ENCODE measurements at places on chromosomes 5 and 9. TPM values are rescaled to one million over a fixed set of nuclear protein-coding genes. Genes with fewer than 3 reads are reported as not detected.
A peak's percentile ranks its signal among the peaks of the same experiment; 100 is the strongest.

DNA sequence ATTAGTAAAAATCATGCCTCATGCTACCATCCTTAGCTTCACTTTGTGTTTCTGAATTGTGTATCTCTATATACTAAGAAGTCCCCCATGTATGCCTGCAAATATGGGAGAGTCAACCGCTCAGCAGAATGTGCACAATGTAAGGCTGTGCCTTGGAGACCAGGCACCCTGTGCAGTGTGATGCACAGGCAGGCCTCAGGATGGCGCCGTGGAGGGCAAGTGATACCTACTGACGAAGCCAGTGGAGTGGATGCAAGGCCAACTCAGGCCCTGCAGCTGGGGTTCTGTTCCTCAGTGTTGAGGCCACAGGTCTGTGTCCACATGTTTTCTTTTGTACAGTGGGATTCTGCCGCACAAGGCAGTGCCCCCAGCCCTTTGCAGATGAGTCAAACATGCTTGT, 28.4 kb downstream of the SYK start:
- H3K27me3 ChIP-seq: no peaks in the 10 kb centered on the region
- no peak overlapping the region for H3K4me3 ChIP-seq
- no peak overlapping the region for H3K27ac ChIP-seq
- no peaks in the 10 kb centered on the region for H3K4me1 ChIP-seq
- no peak for DNase-seq
- no peaks in the 10 kb centered on the region for H3K36me3 ChIP-seq

GRCh38 chr9:101480386-101480785, 44.8 kb upstream of the ALDOB start:
- no peak for DNase-seq
- H3K27me3 ChIP-seq: peaks cover 17% of the 10 kb centered on the region
- no peak overlapping the region for H3K4me3 ChIP-seq
- H3K27ac ChIP-seq: no peak overlapping the region
- no peaks in the 10 kb centered on the region for H3K36me3 ChIP-seq

- H3K4me1 ChIP-seq: no peaks in the 10 kb centered on the region
- no peak overlapping the region for H3K4me3 ChIP-seq
- H3K27me3 ChIP-seq: no peaks in the 10 kb centered on the region
- no peak for DNase-seq
- H3K27ac ChIP-seq: no peak overlapping the region
Measured at GRCh38 chr5:89721353-89721752, 688.2 kb downstream of the CETN3 start.

GRCh38 chr9:135199489-135199888, 112.0 kb downstream of the OLFM1 start:
- no peak overlapping the region for H3K4me3 ChIP-seq
- no peaks in the 10 kb centered on the region for H3K36me3 ChIP-seq
- no peaks in the 10 kb centered on the region for H3K4me1 ChIP-seq
- peak overlapping the region; percentile 76 for H3K27ac ChIP-seq

- no peaks in the 10 kb centered on the region for H3K36me3 ChIP-seq
- DNase-seq: no peak
- no peak overlapping the region for H3K27ac ChIP-seq
Measured at GRCh38 chr5:170720179-170720578, 63.3 kb upstream of the GABRP start.

GRCh38 chr5:132779961-132780360, 2.9 kb upstream of the SEPTIN8 start:
- DNase-seq: no peak
- H3K36me3 ChIP-seq: no peaks in the 10 kb centered on the region
- H3K4me1 ChIP-seq: no peaks in the 10 kb centered on the region

DNA sequence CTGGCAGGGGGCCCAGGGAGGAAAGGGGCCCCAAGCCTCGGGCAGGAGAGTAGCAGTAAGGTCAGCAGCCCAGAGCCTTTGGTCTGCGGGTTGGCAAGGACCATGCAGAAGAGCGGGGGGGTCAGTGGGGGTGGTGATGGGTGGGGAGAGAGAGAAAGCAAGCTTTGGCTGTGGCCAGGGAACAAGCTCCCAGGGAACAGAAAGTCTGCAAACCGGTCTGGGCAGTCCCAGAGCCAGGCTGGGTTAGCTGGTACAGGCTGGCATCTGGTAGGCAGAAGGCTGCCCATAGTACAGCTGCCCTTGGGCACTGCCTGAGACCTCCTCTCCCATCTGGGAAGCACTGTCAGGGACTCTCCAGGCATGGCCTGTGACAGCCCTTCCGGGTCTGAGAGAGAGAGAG, 10.5 kb upstream of the EPB41L4B start:
- H3K27me3 ChIP-seq: no peaks in the 10 kb centered on the region
- H3K4me1 ChIP-seq: no peaks in the 10 kb centered on the region
- H3K36me3 ChIP-seq: no peaks in the 10 kb centered on the region
- H3K4me3 ChIP-seq: no peak overlapping the region
- H3K27ac ChIP-seq: no peak overlapping the region
- no peak for DNase-seq

DNA sequence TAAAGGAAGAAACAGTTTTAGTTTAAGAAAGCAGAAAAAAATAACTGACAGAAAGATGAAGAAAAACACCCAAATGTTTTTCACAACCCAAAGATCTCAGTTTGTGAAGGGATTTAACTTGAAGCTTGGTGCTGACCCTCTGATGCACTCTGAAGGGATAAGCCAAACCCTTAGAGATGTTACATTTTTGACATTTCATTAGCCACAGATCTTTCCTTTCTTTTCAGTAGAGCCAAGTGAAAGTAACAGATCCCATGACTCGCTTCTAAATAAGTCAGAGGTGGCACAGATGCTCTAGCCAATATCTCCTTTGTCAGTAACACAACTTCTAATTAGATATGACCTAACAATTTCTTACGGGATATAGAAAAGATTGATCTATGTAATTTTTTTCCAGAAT, 394.5 kb upstream of the EDIL3 start:
- H3K27ac ChIP-seq: no peak overlapping the region
- H3K36me3 ChIP-seq: no peaks in the 10 kb centered on the region
- DNase-seq: no peak
- H3K4me1 ChIP-seq: no peaks in the 10 kb centered on the region
- H3K27me3 ChIP-seq: no peaks in the 10 kb centered on the region
- H3K4me3 ChIP-seq: no peak overlapping the region

GRCh38 chr5:118723021-118723338, 265.4 kb downstream of the DTWD2 start:
- no peaks in the 10 kb centered on the region for H3K4me1 ChIP-seq
- H3K27me3 ChIP-seq: no peaks in the 10 kb centered on the region

- no peak overlapping the region for H3K27ac ChIP-seq
- no peak for DNase-seq
Measured at GRCh38 chr5:158121678-158122077, 262.7 kb upstream of the CLINT1 start.

DNA sequence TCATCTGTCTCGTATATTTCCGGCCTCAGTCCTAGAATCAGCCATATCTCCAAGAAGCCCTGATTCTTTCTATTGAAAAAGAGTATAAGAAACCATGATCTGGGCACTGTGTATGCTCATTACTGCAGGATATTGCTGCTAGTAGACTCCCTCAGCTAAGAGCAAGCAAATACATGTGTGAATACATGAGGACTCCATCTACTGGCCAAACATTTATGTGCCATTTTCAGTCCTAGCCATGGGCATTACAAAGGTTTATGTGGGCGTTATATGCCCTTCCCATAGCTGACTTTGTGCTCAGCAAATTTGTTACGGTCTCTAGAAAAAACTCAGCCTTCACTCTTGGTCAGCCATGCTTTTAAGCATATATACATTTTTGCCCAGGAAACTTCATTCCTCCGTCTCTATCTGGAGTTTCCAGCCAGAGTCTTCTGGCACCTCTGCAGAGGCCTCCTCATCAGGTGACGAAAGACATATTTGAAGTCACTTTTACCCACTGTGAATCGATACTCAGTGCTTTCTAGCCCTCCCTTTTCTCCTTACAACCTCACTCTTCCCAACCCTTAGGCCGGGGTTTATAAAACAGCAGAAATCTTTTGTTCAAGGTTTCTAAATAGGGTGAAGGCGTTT, 1495.6 kb upstream of the CDH6 start:
- H3K4me3 ChIP-seq: no peak overlapping the region
- no peaks in the 10 kb centered on the region for H3K27me3 ChIP-seq
- H3K4me1 ChIP-seq: no peaks in the 10 kb centered on the region
- peak; percentile 57 for DNase-seq
- no peaks in the 10 kb centered on the region for H3K36me3 ChIP-seq
- H3K27ac ChIP-seq: no peak overlapping the region

GRCh38 chr5:17214893-17215292, 2.5 kb upstream of the BASP1 start:
- peaks cover 3% of the 10 kb centered on the region for H3K36me3 ChIP-seq
- H3K27ac ChIP-seq: no peak overlapping the region
- H3K4me3 ChIP-seq: no peak overlapping the region
- H3K4me1 ChIP-seq: peaks cover 11% of the 10 kb centered on the region
- no peak for DNase-seq

- H3K4me1 ChIP-seq: no peaks in the 10 kb centered on the region
- DNase-seq: no peak
- H3K27me3 ChIP-seq: no peaks in the 10 kb centered on the region
- H3K36me3 ChIP-seq: no peaks in the 10 kb centered on the region
Measured at GRCh38 chr5:104189909-104190308, 627.3 kb upstream of the NUDT12 start.

- H3K36me3 ChIP-seq: no peaks in the 10 kb centered on the region
- H3K27ac ChIP-seq: no peak overlapping the region
- DNase-seq: no peak
- H3K4me1 ChIP-seq: peaks cover 4% of the 10 kb centered on the region
- no peaks in the 10 kb centered on the region for H3K27me3 ChIP-seq
- H3K4me3 ChIP-seq: no peak overlapping the region
Measured at GRCh38 chr5:58182287-58182841, 277.5 kb downstream of the PLK2 start.

GRCh38 chr9:92543972-92544371, 8.2 kb upstream of the ECM2 start:
- no peaks in the 10 kb centered on the region for H3K27me3 ChIP-seq
- no peak overlapping the region for H3K27ac ChIP-seq
- no peak for DNase-seq
- no peak overlapping the region for H3K4me3 ChIP-seq
- H3K36me3 ChIP-seq: no peaks in the 10 kb centered on the region

GRCh38 chr5:35790457-35790822, 66.3 kb upstream of the IL7R start:
- no peaks in the 10 kb centered on the region for H3K36me3 ChIP-seq
- H3K4me1 ChIP-seq: no peaks in the 10 kb centered on the region
- DNase-seq: no peak
- H3K27ac ChIP-seq: no peak overlapping the region
- no peaks in the 10 kb centered on the region for H3K27me3 ChIP-seq
- no peak overlapping the region for H3K4me3 ChIP-seq

DNA sequence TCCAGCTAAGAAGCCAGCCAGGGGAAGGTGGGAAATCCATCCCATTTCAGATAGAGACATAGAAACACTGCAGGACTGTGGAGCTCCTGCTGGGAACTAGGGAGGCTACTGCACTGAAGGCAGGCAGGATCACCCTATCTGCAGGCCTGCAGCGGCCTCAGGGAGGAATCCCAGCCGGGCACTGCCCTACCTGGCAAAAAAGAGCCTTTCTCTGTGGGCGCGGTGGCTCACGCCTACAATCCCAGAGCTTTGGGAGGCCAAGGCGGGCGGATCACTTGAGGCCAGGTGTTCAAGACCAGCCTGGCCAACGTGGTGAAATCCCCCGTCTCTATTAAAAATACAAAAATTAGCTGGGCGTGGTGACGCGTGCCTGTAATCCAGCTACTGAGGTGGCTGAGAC, 71.4 kb upstream of the PHYKPL start:
- no peak overlapping the region for H3K27ac ChIP-seq
- peak; percentile 18 for DNase-seq
- H3K36me3 ChIP-seq: peaks cover 5% of the 10 kb centered on the region
- no peaks in the 10 kb centered on the region for H3K27me3 ChIP-seq
- H3K4me1 ChIP-seq: no peaks in the 10 kb centered on the region
- H3K4me3 ChIP-seq: no peak overlapping the region

DNA sequence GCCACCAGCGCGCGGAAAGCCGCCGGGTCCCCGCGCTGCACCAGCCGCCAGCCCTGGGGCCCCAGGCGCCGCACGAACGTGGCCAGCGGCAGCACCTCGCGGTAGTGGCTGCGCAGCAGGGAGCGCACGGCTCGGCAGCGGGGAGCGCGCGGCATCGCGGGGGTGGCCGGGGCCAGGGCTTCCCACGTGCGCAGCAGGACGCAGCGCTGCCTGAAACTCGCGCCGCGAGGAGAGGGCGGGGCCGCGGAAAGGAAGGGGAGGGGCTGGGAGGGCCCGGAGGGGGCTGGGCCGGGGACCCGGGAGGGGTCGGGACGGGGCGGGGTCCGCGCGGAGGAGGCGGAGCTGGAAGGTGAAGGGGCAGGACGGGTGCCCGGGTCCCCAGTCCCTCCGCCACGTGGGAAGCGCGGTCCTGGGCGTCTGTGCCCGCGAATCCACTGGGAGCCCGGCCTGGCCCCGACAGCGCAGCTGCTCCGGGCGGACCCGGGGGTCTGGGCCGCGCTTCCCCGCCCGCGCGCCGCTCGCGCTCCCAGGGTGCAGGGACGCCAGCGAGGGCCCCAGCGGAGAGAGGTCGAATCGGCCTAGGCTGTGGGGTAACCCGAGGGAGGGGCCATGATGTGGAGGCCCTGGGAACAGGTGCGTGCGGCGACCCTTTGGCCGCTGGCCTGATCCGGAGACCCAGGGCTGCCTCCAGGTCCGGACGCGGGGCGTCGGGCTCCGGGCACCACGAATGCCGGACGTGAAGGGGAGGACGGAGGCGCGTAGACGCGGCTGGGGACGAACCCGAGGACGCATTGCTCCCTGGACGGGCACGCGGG, at the start of gene TERT:
TSS of gene TERT (minus strand) at position 234 of the 815 bp plus-strand sequence. CDS start at position 155, 79 bp downstream.
- no peaks in the 10 kb centered on the region for H3K36me3 ChIP-seq
- peak within 1 kb of the TSS; percentile 75 for H3K4me3 ChIP-seq
- H3K4me1 ChIP-seq: no peaks in the 10 kb centered on the region
- no peak within 1 kb of the TSS for H3K27ac ChIP-seq

- H3K4me3 ChIP-seq: no peak overlapping the region
- H3K36me3 ChIP-seq: no peaks in the 10 kb centered on the region
- no peak overlapping the region for H3K27ac ChIP-seq
Measured at GRCh38 chr5:33939556-33940262, 3.5 kb downstream of the RXFP3 start.

DNA sequence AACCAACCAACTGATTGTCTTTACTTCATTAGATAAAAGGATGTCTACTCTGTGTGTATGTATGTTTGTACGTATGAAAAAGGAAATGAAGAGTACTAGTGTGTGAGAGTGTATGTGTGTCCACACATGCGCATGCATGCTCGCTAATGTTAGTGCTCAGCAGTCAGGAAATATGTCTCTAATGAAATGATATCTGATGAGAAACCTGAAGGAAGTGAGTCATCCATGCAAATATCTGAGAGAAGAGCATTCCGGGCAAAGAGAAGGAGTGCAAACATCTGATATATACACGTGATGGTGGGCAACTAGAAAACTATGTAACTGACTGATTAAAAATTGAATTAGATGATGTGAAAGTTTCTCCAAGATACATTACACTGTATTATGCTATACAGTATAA, 29.6 kb upstream of the UGCG start:
- no peaks in the 10 kb centered on the region for H3K36me3 ChIP-seq
- peaks cover 20% of the 10 kb centered on the region for H3K27me3 ChIP-seq
- DNase-seq: no peak
- no peaks in the 10 kb centered on the region for H3K4me1 ChIP-seq

Gene PFN3
- not detected for total RNA-seq

Gene PALM2AKAP2
- total RNA-seq: 0.49 TPM

Gene AGPAT2
- total RNA-seq: 41.8 TPM

Gene NUTM2F
- total RNA-seq: not detected

Gene TTC16
- total RNA-seq: not detected

Gene THBS4
- 54.1 TPM for total RNA-seq

Gene WDR38
- not detected for total RNA-seq

Gene CFAP157
- total RNA-seq: 0.27 TPM

Gene PCDHB9
- total RNA-seq: 3.2 TPM
